DMS 273 treated with DMSO at 0.1 percent for 48 hours (cell line): ENCODE measurements at places on chromosomes 5 and 9.

DNA sequence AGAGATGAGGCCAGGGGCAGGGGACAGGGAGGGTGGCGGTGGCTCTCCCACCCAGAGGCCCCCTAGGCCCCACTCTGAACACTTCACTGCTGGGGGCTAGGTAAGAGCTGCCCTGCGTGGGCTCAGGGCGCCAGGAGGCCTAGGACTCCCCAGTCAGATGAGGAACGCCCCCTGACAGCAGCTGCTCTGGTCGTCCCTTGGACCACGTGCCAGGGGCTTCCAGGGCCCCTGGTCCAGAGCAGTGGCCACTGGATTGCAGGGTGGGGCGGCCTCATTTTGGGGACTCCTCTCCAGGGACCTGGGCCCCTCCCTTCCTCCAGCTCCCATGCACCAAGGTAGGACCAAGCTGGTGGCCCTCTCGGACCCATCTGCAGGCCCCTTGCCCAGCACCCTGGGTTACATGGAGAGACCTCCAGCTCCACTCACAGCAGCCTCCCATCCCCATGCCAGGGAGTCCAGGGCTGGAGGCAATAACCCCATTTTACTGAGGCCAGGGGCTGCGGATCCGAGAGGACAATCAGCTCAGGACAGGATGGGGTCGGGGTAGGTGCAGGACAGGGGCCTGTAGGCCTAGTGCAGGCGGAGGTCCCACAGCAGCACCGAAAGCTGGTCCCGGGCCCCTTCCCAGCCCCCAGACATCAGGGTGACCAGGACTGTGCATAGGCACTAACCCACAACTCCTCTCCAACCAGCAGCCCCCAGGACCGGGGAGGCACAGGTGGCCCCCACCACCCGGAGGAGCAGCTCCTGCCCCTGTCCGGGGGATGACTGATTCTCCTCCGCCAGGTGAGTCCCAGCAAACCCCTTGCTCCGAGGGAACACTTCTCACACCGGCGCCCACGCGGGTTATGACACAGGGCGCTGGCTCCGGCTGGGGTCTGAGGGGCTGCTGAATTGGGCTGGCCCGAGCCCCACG, 1.5 kb downstream of the EGFL7 start:
- no peak for DNase-seq

GRCh38 chr5:6159832-6160430, 218.4 kb downstream of the MED10 start:
- DNase-seq, result no peak

- DNase-seq, result no peak
These were observed 16.4 kb upstream of the PPP1R26 start for GRCh38 chr9:135463140-135463539.

- DNase-seq, result no peak
These were observed 453.3 kb upstream of the ITGA1 start for GRCh38 chr5:52334367-52334766.

GRCh38 chr5:4275232-4275631, 679.6 kb downstream of the IRX1 start:
- DNase-seq, result no peak

GRCh38 chr9:21110708-21111576, 30.7 kb downstream of the IFNW1 start:
- DNase-seq, result peak; percentile 15

DNA sequence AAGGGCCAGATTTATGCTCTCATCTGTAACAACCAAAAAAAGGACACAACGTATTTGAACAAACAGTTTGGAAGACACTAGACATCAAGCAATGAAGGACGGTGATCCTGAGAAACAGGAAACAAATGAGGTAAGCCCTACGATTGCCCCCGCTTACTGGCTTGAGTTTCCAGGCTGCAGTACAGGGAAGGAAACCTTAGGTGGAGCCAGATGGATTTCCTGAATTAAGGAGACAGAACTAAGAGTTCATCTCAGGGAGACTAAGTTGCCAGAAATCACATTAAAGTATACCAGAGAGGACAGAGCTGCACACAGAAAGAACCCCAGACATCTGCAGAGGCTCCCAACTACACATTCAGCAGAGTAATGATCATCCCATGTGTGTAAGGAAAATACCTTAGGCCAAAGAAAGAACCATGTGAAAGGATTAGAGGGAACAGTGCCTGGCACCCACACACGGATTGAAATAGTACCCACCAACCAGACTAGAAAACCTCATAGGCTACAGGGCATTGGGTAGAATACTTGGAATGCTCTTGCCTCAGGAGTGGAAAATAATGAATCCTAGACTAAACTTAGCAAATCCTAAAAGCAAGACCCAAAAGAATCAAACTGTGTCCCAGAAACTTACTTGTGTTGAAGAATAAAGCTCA, 99.3 kb upstream of the NIPBL start:
- peak; percentile 10 for DNase-seq

DNA sequence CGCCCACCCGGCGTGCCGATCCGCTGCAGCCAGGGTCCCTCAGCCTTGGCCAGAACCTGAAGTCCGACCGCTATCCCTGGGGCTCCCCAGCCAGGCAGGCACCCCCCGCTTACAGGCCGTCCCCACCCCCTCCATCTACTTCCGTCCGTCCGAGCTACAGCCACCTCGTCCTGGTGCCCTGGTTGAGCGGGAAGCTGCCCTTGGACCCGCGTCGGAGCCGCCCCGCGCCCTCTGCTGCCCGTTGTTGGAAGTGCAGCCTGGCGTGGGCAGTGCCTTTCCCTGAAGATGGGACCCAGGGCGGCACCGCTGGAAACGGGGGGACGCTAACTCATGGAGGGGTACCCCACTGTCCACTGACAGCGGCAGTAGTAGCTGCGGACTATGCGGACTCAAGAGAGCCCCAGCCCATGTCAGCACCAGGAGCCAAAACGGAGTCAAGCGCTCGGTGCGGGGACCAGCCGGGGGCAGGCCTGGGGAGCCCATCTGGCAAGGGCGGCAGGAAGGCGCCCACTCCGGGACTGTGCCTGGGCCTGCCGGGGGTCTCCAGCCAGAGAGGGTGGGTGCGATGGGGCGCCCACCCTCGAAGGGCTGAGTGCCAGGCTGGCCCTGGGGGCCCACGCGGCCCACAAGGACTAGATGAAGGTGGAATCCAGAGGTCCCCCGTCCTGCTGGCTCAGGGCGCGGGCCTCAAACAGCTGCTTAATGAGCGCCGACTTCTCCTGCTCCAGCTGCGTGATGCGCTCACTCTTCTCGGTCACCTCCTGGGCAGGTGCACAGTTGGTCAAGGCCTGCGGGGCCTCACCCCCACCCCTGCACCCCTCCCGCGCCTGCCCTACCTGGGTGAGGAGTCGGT, 6.1 kb downstream of the SAPCD2 start:
- DNase-seq, result no peak

DNA sequence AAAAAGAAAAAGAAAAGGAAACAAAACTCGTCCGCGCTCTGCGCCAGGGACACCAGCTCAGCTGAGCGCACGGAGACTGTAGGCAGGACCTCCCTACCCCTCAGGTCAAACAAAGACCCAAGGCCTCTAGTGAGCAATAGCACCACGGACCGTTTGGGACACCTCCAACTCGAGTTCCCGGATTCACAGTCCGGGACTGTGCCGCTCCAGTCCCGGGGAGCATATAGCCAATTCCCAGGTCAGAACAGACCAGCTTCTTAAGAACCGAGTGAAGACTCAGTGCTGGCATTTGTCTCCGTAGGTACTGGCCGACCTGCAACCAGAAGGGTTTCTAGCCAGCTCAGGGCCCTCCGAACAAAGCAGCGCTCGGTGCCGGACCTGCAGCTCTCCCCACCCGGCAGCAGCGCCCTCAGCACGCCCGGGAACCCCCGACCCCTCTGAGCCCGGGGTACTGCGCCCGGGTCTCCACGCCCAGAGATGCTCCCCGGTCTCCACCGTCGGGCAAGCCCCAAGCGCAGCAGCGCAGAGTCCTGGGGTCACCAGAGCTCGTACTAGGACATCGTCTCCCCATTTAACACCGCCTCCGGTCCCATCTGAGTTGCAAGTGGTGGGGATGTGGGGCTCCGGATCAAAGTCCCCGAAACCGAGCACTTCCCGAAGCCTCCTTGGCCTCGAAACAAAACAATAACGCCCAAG, 591 bp downstream of the ABCA1 start:
- peak; percentile 29 for DNase-seq

DNA sequence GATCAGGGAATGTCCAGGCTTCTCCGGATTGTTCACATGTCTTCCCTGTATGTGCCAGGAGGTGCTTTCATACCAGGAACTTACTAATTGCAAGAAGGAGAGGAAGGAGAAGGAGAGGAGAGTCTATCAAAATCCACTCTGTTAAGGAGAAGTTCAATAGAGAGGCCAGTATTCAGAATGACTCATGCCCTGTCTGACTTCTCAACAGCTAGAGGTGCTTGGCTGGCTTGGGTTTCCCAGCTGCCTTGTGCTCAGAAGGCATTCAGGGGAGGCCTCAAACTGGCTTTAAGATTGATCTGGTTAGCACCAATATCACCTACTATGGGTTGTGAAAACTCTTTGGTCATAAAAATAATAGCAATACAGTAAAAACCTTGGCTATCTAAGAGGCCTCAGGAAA, 167.9 kb upstream of the GLRA1 start:
- DNase-seq, result no peak

- no peak for DNase-seq
These were observed 166.9 kb upstream of the TRIM32 start for GRCh38 chr9:116520218-116520617.

- DNase-seq, result no peak
These were observed 72.9 kb upstream of the SPTLC1 start for GRCh38 chr9:92187989-92188714.

DNA sequence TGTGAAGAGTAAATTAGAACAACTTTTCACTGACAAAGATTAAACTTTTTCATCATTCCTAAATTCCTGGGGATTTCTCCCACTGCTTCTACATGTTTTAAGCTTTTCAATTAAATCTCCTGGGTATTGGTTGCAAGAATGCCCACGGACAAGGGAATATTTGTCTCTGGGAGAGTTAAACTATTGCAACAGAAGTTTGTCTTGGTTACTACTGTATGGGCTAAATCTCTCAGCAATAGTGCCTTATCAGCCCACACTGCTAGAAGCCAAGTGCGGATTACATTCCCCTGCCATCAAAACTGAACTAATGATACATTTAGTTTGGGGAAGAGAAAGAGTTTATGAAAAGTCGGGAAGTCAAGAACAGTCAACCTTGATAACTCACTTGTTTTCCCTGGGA, 528.2 kb upstream of the C9orf72 start:
- DNase-seq, result no peak
